Activated CD8-positive, alpha-beta memory T cell treated with anti-CD3 and anti-CD28 coated beads for 4 hours (primary cell): ENCODE measurements at places on chromosomes 6 and 20.

- DNase-seq, result no peak
These were observed 300.2 kb upstream of the SYNCRIP start for GRCh38 chr6:85942844-85943243.

GRCh38 chr6:170042123-170042522 is 248.8 kb downstream of the DLL1 start:
- no peak for DNase-seq

DNA sequence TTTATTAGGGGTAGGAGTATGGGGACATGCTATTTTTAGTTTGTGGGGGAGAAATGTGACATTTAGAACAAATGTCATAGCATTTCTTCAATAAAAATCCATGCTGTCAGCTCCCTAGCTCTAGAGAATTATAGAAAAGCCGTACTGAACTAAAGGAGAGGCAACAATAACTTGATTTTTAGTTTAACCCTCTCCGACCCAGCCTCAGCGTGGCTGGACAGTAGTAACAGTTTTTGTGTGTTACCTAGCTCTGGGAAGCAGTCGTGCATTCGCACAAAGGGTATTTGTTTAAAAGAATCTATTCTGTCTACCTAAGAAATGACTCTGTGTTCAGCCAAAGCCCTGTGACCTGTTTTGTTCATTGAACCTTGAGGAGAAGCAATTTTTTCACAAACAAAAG is 442.4 kb upstream of the SOX4 start:
- no peak for DNase-seq

DNA sequence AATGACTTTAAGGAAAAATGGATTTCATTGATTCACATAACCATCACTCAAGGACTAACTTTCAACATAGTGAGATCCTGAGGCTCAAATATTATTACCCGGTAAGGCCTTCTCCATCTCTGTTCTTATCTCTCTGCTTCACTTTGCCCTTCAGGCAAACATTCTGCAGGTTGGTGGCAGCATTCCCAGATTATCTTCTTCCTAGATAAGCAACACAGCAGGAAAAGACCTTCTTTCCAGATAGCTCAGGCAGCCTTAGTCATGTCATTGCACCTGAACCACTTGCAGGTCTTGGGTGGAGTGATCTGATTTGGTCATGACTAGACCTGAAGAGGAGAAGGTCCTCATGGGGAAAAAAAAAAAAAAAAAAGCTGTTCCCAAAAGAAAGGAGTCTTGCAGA is 5.3 kb upstream of the HIVEP2 start:
- DNase-seq, result no peak

DNA sequence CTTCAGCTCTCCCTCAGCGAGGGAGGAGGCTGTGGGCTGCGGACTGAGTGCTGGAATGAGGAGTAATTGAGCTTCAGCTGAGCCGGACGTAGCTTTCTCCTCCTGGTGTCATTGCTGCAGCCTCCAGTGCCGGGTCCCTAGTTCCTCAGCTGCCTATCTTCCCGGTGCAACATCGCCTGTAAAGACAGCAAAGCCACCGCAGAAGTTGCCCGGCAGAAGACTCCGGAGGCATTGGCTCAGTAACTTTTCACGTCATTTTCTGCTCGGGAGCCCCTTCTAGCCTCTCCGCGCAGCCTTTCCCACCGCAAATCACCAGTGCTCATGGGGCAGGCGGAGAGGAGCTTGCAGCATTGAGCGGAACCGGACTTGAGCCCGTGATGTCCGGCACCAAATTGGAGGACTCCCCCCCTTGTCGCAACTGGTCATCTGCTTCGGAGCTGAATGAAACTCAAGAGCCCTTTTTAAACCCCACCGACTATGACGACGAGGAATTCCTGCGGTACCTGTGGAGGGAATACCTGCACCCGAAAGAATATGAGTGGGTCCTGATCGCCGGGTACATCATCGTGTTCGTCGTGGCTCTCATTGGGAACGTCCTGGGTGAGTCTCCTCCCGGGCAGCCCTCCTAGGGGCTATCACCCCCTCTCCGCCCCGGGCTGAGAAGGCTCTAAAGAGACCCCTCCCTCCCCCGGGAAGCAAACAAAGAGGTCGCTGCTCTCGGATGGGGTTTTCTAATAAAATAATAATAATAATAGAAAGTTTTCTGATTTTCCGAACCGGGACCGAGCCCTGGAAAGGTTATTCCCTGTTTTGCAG is at the start of gene HCRTR2:
TSS of gene HCRTR2 (plus strand) at position 305 of the 816 bp plus-strand sequence. CDS start at position 378, 73 bp downstream.
- DNase-seq, result no peak

GRCh38 chr6:33314943-33315792 is 1.3 kb upstream of the TAPBP start:
- DNase-seq, result no peak

- no peak for DNase-seq
These were observed 297.6 kb upstream of the TCF21 start for GRCh38 chr6:133591275-133591674.

GRCh38 chr6:2855061-2855519 is 13.4 kb upstream of the SERPINB1 start:
- DNase-seq, result no peak

DNA sequence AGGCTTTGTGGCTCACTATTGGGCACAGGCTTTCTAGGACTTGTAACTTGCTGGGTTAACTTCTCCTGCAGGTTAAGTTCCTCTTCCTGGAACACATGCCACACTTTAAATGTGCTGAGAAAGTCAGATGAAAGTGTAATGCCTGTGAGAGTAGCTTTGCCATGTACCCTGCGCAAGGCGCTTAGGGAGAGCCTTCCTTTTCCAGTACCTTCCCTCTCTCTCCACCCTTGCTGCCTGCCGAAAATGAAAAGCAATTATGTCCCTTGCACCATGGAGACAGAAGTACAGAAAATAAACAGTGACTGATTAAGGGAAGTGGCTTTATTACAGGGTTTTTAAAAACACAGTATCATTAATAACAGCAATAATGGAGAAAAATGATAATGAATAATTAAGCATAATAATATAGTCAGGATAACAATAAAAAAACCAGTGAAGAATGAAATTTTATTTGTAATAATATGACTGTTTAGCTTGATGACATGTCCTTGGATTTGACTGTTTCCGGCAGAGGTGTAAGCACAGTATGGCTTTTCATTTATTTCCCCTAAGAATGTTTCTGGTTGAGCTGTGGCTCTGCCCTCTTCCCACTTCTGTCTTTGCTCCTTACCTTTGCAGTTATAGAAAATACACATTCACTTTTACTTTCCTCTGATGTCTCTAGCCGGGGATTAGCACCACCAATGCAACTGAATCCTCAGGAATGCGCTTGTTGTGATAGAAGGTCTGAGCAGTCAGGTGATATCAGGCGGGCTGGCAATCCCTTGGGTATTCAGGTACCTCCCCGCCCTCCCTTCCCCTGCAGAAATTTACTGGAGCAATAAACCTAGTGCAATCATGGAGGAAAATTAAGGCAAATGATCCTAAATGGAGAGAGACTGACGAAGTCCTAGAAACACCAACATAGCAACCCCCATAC is 472.3 kb upstream of the CITED2 start:
- no peak for DNase-seq

DNA sequence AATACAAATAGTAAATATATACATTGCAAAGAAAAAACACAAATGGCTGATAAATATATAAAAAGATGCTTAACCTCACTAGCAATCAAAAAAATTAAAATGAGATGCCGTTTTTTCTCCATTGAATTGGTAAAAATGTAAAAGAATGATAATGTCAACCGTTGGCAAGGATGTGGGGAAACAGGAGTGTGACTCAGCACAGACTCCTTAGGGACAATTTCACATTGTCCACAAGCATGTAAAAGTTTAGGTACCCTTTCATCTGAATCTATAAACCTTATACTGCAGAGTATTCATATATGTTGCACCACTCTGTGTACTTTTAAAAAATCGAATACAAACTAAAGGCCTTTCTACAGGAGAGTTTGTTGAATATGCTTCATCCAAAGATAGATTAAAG is 143.1 kb upstream of the RREB1 start:
- no peak for DNase-seq

DNA sequence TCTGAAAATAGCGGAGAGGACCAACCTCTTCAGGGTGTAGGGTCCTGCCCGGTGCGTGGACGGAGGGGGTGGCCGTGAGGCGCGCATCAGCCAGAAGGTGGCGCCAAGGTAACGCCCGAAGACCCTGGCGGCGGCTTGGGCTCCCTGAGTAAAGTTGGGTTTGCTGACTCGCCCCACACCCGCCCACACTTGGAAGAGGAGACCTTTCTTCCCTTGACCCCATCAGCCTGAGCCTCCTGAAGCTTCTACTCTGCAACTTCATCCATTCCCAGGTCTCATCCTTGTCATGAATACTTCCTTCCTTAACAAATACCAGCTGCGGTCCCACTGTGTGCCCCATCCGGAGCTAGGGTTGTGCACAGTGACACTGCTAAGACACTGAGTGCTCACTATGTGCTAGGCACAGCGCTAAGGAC is 14.6 kb downstream of the CD40 start:
- peak; percentile 12 for DNase-seq

GRCh38 chr20:46705378-46705729 is 4.1 kb upstream of the SLC2A10 start:
- DNase-seq, result no peak

- no peak for DNase-seq
These were observed 13.5 kb downstream of the CNKSR3 start for GRCh38 chr6:154496793-154497517.

- no peak for DNase-seq
These were observed 90.3 kb downstream of the LY86 start for GRCh38 chr6:6678811-6679210.
